ENCODE measurements at places on chromosomes 6 and 20.

DNA sequence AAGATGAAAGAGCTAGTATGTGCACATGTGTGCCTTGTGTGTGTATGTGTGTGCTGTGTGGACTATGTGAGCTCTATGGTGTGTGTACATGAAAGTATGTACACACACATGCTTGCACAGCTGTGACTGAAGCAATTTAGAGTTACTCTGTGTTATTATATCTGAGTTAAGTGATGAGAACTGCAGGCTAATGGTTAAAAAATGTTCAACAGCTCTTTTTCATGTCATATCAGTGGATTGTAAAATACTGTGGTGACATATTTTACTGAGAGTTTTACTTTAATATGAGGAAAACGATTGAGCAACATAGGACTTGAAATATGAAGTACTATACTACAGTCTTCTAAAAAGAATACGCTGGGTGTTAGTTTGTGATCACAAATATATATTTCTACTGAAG lies 195.7 kb upstream of the KCNK16 start:
- no peak for DNase-seq

DNA sequence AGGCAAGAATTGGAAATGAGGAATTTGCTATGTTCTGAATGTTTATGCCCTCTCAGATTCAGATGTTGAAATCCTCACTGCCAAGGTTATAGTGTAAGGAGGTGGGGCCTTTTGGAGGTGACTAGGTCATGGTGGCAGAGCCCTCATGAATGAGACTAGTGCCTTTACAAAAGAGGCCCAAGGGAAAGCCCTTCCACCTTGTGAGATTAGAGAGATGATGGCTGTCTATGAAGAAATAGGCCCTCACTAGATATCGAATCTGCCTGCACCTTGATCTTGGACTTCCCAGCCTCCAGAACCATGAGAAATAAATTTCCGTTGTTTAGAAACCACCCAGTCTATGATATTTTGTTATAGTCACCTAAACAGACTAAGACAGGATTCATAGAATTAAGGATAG lies 10.4 kb downstream of the ASIP start:
- no peak for DNase-seq

GRCh38 chr6:108968325-108969316 lies 120.4 kb downstream of the ARMC2 start:
- DNase-seq = no peak

DNA sequence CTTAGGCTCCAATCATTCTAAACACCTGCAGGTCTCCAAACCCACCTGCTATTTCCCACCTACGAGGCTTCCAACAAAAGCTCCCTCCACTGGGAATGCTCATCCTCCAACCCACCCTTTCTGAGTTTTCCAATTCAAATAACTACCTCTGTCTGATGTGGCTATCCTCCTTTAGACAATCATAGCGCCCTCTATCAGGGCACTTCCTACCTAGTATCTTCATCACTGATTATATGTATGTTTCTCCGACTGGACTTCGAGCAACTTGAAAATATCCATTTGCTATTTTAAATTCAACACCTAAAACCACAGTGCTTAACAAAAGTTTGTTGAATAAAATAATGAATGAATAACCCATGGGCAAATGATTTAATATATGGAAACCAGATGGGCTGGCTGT lies 41.3 kb downstream of the MTFR2 start:
- DNase-seq = no peak

DNA sequence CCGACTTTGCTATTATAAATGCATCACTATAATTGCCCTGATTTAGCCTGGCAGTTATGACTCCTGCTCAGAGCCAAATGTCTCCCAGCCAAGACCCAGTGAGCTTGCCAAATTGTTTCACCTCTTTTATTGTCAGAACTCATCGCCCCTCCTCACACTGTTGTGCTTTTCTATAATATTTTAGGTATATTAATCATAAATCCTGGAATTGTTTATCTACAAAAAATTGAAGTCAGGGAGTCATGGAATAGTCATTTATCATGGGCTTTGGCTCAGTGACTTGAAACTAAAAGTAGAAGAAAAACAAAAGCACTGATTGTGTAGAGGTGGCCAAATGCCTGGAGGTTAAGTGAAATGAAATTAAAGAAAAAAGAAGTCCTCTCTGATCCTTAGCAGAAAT lies 85.6 kb downstream of the PFDN4 start:
- no peak for DNase-seq

GRCh38 chr6:1527073-1527457 lies 82.7 kb upstream of the FOXC1 start:
- DNase-seq = no peak

DNA sequence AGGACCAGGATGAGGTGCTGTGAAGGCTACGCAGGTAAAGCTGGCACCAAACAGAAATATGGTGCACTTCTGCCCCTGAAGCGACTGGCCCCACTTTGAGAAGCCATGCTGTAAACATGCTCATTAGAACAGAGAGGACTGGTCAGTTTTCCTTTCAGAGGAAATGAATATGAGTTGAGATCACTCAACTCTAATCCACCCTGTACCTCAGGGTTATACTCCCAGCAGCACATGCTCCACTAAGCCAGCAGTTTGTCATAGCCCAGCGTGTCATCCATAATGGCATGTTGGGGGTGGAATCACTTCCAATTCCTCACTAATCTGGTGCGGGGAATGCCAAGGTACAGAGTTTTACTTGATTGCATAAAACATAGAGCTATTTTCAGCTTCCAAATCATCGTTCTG lies 98.1 kb downstream of the HIVEP2 start:
- DNase-seq = no peak

GRCh38 chr20:38216201-38216600 lies 44.3 kb downstream of the KIAA1755 start:
- DNase-seq = no peak

DNA sequence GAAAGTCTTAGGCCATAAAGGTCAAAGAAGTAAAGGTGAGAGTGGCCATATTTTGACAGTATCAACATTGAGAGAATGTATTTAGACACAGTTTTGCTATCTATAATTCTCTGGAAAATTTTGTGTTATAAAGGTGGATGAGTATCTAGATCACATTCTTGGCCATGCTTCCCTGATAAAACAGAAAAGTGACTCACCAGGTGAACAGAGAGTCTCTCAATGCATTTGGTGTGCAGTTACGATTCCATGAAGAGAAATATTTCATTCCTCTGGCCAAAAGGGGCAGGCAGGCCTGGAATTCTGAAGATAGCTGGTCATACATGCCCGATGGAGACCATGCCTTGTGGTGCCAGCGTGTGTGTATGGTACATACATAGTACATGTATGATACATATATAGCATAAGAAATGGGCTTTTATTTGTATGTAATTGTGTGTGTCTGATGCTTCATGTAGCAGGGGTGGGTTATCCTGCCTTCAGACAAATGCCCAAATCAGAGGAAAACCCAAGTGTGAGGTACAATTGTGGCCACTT lies 164.0 kb downstream of the SOBP start:
- DNase-seq = no peak

DNA sequence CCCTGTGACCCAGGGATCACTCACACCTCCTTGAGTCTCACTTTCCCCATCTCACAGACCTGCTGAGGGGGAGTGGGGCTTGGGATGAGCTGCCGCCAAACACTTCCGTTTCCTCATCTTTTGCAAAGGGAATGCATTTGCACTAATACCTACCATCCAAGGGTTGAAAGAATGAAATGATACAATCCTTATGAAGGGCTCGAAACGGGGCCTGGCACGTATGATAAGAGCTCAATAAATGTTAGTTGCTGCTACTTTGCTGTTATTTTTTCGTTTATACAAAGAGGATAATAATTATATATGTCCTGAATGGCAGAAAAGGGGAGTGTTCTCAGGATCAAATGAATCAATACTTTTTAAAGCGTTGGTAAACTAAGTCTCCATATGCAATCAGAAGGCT lies 6.1 kb upstream of the TFAP2D start:
- no peak for DNase-seq

- DNase-seq = no peak
These were observed 170.2 kb upstream of the ZNF217 start for GRCh38 chr20:53763707-53764414.

DNA sequence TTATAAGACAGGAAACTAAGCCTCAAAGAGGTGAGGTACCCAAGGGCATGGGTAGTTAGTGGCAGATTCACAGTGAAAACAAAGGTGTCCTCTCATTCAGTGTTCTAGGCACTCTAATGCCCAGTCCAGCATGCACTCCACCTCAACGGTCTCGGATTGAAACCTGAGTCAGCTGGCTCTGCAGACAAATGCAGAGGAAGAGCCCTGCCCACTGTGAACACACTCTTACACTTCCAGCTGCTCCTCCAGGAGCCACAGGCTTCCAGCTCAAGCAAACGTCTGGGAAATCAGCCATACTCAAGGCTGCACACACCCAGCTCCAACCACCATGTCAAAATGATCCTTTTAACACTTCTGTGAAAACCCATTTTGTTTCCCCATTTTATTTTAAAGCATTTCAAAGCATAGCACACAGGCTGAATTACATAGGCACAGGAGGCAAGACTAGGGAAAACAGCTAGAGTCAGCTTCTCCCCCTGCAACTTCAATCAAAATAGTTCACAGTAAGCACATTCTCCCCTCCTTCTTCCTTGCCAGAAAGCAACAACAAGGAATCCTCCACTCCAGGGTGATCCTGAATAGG lies 3.0 kb upstream of the IL17A start:
- DNase-seq = no peak

- no peak for DNase-seq
These were observed 7.2 kb downstream of the TPBG start for GRCh38 chr6:82370788-82371187.

DNA sequence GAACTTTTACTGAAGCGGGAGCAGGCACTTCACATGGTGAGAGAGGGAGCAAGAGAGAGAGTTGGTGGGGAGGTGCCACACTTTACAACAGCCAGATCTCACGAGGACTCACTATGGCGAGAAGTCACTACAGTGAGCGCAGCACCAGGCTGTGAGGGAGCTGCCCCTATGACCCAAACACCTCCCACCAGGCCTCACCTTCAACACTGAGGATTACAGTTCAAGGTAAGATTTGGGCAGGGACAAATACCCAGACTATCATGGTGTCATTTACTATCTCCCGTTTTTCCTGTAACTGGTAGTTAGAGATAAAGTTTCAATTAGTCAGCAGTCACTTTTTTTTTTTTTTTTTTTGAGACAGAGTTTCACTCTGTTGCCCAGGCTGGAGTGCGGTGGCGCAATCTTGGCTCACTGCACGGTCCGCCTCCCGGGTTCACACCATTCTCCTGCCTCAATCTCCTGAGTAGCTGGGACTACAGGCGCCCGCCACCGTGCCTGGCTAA lies 7.8 kb downstream of the RBCK1 start:
- DNase-seq = no peak

- no peak for DNase-seq
These were observed 275.0 kb downstream of the CBLN4 start for GRCh38 chr20:55730321-55730720.

DNA sequence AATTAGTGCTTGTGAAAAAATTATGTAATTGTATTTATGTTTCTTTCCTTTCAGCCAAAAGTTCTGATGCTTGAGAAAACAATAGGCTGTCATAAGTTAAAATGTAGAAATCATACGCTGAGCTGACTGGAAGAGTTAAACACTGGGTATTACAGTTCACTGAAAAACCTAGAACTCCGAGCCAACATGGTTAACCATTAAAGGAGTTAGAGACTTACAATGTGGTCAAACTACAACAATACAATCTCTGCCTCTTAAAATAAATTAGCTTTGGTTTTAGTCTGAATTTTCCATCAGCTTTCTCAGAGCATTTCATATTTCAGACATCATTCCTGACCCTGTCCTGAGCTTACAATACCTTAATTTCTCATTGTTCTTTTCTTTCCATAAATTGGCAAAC lies 91.0 kb downstream of the COL12A1 start:
- DNase-seq = no peak

- no peak for DNase-seq
These were observed 52.4 kb upstream of the TBC1D7 start for GRCh38 chr6:13380761-13381160.

DNA sequence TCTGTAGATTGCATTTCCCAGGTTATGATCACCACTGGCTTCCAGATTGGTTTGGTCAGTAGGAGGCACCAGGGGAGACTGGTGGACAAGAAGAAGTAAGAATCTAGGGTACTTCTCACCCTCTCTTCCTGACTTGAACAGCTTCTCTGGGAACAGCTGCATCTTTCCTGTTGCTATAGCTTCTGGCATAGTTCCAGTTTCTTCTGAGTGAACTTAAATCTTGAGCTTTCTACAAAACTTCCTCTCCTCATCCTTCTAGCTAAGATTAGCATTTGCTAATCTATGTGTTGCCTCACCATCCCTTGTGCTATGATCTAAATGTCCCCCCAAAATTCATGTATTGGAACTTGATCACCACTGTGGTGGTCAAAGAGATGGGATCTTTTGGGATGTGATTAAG lies 724.6 kb downstream of the UTRN start:
- no peak for DNase-seq

- DNase-seq = no peak
These were observed 524.8 kb upstream of the ID4 start for GRCh38 chr6:19312241-19312978.

DNA sequence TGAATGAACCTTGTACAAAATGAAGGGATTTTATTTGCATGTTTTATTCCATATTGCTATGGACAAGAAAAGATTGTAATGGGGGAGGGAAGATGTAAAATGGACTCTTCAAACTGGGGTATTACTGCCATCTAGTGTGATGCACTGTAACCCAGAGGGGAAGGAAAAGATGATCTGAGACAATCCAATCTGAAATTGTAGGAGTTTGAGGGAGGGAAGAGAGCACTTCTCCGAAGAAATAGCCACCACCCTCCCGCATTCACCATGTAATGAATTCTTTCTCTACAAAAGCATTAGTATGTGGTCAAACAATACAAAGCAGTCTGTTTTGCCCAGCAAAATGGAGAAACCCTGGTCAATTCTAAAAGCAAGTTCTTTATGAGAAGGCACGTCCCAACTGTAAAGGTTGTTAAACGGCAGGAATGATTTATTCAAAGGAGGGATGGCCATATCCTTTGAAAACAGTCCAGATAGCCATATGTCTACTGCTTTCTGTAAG lies 679.5 kb upstream of the NRSN1 start:
- no peak for DNase-seq

- DNase-seq = peak; percentile 17
These were observed 472 bp upstream of the PAQR8 start for GRCh38 chr6:52361414-52361944.

GRCh38 chr6:156697225-156697830 lies 79.8 kb upstream of the ARID1B start:
- no peak for DNase-seq

- DNase-seq = no peak
These were observed 55.0 kb downstream of the SOX4 start for GRCh38 chr6:21648475-21649050.

GRCh38 chr6:160519603-160520042 lies 144.5 kb downstream of the LPA start:
- DNase-seq = peak; percentile 75

GRCh38 chr20:11907621-11908020 lies 10.1 kb upstream of the BTBD3 start:
- DNase-seq = no peak

DNA sequence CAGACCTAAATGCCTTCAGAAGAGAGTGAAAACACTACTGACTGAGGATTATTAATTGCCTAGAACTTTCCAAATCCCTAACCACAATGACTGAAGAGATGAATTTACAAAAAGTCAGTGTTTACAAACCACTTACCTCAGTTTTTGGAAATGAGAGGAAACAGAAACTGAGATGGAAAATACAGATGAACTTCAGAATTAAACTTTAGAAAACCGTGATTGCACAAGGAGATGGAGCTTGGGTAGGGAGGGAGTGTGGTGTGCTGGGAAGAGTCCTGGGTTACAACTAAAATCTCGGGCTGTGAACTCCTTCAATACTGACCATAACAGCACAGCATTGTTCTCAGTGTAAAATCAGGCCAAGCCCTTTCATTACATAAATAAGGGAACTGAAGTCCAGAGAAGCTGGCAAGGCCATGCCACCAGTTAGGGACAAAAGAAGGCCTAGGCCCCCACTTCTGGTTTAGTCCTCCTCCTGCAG lies 4.0 kb downstream of the ELMO2 start:
- DNase-seq = no peak

Data from activated CD4-positive, alpha-beta T cell treated with anti-CD3 and anti-CD28 coated beads, Interleukin-2, amount 50 U/mL, for 1 hour (primary cell).